ENCODE measurements at places on chromosomes 2 and 18.
A peak's percentile ranks its signal among the peaks of the same experiment; 100 is the strongest.

- DNase-seq = no peak
Measured at GRCh38 chr2:100974712-100975520, 27.2 kb upstream of the RPL31 start.

- no peak for DNase-seq
Measured at GRCh38 chr2:98347298-98348065, 1.2 kb downstream of the CNGA3 start.

DNA sequence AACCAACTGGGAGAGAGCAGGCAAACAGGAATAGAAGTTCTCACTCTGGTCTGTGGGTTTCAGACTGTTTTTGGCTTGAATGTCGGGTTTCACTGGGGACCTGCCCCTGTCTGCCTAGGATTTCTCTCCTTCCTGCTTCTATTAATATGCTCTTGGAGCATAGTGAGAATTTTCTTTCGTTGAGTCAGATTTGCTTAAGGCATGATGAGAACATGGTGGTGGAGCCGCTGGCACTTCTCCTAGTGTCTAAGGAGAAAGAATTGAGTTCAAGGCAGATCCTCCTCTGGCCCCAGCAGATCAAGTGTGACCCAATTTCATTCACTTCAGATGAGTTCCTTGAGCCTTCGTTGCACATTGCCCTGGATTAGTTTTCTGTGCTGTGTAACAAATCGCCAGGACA, 103.9 kb upstream of the HS6ST1 start:
- no peak for DNase-seq

DNA sequence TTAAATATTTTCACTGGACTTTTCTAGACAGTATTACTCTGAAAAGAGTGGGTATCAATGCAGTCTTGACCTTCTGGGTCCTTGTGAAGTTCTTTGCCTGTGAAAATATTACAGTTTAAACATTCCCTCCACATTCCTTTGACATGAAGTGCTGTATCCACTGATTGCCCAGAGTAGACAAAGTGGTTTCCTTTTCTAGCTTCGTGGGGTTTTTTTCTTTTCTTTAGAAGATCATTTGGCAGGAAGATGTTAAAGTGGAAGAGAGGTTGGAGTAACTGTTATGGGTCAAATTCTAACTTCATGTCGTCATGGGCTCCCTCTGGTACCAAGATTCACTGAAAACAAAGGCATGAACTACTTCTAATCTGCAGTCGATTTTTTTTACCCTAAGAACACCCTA, 496.9 kb downstream of the EPHA4 start:
- no peak for DNase-seq

DNA sequence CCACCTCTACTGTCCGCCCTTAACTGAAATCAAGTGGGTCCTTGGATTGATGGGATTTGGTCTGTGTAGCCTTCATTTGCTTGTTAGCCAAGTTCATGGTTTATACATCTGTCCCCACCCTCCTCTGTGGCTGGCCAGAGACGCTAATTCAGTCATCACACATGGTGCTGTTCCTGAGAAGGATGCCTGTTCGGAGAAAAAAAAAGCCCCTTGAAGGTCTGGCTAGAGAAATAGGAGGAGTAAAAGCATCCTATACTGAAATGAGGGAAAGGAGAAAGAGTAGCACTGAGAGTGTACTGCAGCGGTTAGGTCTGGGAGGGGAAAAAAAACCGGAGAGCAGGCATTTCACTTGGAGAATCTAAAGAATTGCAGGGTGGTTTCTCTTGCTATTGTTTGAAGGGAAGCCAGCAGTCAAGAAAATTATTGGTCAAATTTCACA, 180.6 kb upstream of the EPAS1 start:
- no peak for DNase-seq

DNA sequence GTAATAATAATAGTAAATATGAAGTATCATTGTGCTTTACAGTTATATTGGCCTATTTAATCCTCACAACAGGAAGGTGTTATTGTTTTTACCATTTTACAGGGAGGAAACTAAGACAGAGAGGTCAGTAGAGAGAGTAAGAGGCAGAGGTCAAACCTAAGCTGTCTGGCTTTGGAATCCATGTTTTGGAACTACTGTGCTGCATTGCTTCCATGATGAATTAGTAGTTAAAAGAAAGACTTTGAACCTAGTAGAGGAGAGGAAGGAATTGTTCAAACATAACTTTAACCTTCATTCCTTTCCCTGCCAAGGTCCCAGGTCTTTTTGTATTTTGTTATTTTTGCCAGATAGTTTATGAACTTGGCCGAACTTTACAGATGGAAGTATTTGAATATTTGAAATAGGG, 80.9 kb downstream of the PHLPP1 start:
- no peak for DNase-seq

- no peak for DNase-seq
Measured at GRCh38 chr2:144310889-144311608, 208.9 kb downstream of the ZEB2 start.

GRCh38 chr2:84844141-84844540, 36.7 kb downstream of the TRABD2A start:
- no peak for DNase-seq

DNA sequence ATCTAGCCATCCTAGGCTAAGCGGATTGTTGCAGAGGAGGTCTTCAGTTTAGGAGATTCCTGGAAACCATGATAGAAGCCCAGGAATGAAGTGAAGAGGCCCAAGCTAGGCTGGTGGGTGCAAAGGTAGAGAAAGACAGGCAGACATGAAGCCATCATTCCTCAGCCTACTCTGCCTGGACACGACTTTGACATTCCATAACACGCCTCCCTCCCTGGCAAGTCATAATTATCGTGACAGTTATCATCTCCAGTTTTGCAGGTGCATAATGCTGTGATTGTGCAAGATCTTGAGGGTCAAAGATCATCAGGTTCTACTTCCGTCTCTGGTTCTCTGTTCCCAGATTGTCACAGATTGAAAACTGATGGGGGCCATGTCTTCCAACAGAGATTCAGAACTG, 15.2 kb upstream of the FZD5 start:
- no peak for DNase-seq

- DNase-seq = no peak
Measured at GRCh38 chr2:241036964-241037421, 38.6 kb downstream of the SNED1 start.

DNA sequence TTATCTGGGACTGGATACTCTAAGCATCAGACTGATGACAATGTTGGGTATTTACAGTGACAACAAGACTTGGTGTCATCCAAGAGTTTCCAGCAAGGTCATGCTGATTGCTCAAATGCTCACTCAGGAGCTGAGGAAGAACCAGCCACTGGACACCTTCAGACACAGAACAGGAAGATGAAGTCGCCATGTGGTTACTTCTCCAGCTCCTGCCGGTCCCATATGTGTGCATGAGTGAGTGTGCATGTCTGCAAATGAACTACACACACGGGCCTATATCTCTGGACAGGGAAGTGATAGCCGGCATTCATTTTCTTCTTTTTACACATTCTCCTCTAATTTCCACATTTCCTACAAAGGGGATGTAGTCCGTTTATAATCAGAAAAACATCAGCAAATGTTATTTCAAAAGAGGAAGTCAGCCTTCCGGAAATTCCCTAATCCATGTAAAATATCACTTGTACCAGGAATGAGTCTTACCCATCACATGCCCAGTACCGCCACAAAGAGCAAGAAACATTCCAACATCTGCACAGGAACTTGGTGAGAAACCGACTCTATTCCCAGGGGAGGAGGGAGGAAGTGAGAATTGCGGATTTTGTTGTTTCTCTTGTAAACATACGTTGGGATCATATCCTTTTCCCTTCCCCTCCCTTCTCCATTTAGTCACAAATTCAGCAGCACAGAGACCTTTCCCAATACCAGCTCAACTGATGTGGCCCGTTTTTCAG, 10.8 kb downstream of the RFX8 start:
- no peak for DNase-seq

GRCh38 chr2:106997204-106997603, 111.2 kb upstream of the ST6GAL2 start:
- DNase-seq = no peak

DNA sequence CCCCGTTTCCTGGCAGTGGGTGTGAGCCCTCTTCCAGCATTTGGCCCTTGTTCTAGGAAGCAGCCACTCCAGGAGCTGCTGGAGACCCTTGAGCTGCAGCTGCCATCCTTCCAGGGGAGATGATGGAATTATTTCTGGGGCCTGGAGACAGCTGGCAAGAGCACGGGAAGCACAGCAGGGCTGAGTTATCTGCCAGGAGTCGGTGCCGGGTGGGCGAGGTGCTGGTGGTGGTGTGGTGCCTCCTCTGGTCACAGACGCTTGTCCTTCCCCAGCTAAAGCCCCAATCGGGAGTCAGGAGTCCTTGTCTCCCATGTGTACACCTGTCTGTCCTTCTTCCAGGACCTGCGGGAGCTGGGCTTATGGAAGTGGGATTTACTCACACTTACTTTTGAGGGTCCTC, 36.0 kb downstream of the DPYSL5 start:
- DNase-seq = no peak

GRCh38 chr2:75204833-75205232, 5.5 kb upstream of the TACR1 start:
- no peak for DNase-seq

GRCh38 chr18:33744032-33744697, 166.1 kb downstream of the ASXL3 start:
- peak; percentile 4 for DNase-seq

DNA sequence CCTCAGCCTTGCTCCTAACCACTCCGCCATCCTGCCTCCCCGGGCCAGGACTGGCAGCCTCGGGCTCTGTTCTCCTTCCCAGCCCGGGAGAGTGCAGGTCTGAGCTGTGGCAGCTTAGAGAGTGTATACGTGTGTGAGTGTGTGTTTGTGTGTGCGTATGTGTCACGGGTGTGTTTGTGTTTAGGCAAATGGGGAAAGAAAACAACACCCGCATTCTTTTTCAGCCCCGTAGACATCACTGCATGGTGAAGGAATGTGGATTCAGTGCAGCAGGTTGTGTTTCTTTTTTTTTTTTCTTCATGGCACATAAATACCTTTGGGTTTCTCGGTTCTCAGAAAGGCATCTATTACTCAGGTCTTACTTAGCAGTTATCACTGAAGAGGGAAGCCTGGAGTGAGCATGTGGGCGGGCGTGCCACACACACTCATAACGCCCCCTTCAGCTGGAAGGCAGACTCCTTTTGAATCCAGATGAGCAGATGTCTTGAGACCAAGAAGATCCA, 44.2 kb downstream of the GLI2 start:
- no peak for DNase-seq

GRCh38 chr2:205734436-205735037, 52.2 kb downstream of the NRP2 start:
- DNase-seq = peak; percentile 35

DNA sequence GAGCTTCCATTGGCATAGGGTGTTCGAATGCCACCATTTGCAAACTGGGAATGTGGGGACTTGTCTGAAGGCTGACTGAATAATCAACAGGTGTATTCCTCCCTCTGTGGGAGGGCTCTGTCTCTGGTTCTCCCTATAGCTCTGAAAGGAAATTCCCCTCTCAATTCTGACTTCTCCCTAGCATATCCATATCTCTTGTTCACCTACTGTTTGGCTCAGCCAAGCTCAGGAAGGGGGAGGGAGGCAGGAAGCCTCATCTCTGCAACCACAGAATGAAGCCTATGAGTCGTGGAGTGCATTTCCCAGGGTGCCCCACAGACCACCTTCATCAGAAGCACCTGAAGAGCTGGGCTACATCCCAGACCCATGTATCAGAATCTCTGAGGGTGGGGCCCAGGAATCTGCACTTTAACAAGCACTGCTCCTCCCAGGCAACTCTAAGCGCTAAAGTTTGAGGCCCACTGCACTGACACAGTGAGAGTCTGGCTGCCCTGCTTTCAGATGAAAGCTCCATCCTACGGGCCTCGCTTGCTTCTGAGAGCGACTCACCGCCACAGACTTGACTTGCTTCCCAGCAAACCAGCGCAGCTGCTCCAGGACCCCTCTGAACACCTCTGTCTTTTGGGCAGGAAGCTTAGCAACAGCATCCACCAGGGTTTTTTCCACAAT, 32.0 kb downstream of the XDH start:
- DNase-seq = no peak

GRCh38 chr2:172978063-172978383, 97.6 kb upstream of the MAP3K20 start:
- DNase-seq = no peak

DNA sequence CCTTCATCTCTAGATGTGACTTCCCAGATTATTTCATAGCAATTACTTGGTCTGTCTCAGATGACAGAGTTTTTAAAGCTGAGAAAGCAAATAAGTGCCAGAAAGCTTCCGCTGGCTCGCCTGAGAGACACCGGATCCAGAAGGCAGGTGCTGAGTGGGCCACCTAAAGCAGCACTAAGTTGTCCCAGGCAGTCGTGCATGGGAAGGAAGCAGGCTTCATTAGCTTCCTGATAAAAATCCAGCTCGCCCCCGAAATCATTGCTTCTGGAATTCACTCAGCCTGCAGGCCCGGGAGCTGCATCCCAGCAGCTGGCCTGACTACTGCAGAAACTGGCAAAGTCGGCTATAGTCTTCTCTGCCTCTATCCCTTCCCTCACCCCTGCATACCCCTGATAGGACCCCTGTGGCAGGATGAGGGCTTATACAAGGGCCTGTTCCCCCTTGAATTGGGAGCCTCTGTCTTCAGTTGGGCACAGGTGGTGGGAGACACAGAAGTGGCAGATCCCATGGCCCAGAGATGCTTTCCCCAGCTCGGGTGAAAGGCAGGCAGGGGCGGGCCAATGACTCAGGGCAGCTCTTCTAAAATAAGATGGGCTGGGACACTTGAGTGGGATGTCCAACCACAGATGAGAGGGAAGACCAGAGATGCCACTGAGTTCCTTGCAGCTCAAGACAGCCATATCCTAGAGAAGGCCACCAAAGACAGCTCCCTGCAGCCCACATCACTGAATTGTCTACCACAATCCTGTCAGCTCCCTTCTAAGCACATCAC, 262.4 kb upstream of the PKDCC start:
- DNase-seq = no peak

DNA sequence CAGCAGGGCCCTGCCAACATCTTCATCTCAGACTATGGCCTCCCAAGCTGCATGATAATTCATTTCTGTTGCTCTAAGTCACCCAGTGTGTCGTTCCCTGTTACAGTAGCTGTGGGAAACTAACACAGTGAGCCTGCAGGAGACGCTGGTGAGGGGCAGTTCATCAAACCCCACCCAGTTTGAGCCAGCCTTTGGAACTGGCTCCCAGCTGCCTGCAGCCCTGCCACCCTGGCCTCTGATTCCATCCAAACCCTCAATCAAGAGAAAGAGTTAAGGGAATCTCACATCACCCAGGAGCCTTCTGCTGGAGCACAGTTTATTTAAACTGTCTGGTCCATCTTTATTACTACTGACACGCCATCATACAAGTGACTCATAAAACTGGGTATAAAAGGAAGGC, 64.9 kb upstream of the ZCCHC2 start:
- DNase-seq = no peak

- no peak for DNase-seq
Measured at GRCh38 chr18:35917043-35917442, 55.4 kb upstream of the RMP24 start.

- DNase-seq = no peak
Measured at GRCh38 chr2:229409751-229410181, 138.7 kb upstream of the PID1 start.

All from HuH-7 (cell line).